Upper lobe of right lung (tissue), 1 donor: ENCODE measurements at places on chromosomes 11 and 22. TPM values are rescaled to one million over a fixed set of nuclear protein-coding genes. Genes with fewer than 3 reads are reported as not detected.

- DNase-seq = no peak
Measured at GRCh38 chr11:107928767-107929507, 689 bp downstream of the RAB39A start.

The GLYATL1 gene
- not detected for total RNA-seq

DNA sequence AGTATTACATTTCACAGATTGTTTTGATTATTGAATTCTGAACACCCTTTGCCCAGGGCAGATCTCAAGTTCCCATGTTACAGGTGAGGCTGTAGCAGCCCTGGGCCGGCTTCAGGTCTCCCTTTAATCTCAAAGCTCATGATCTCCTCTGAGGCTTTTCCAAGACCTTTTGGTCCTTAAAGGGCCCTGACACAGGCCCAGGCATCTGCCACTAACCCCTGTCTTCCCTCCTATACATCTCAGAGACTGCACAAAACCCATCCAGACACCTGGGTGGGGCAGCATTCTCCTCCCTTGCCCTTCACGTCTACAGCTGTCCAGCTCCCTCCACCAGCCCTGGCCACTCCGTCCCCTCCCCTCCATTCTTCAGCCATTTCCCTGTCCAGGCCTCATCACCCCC, 37.8 kb downstream of the PDE2A start:
- no peak for DNase-seq

The CHST1 gene
- 4.9 TPM for total RNA-seq

GRCh38 chr11:60211206-60211605, 28.3 kb upstream of the MS4A6A start:
- DNase-seq = no peak

The DEUP1 gene
- total RNA-seq = not detected

GRCh38 chr22:42817556-42817955, 39.5 kb downstream of the ARFGAP3 start:
- DNase-seq = no peak

GRCh38 chr11:18791207-18791968, at the start of gene PTPN5:
Gene PTPN5 (minus strand): TSS chr11:18791798. CDS start chr11:18771958, 19,840 bp downstream.
- no peak for DNase-seq

DNA sequence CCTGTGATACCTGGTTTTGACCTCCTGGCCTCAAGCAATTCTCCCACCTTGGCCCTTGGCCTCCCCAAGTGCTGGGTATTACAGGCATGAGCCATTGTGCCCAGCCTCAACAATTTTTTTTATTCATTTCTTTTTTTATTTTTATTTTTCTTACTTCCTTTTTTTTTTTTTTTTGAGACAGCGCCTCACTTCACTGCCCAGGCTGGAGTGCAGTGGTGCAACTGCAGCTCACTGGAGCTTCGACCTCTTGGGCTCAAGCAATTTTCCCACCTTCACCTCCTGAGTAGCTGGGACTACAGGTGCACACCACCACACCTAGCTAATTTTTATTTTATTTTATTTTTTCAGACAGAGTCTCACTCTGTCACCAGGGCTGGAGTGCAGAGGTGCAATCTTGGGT, 25.5 kb upstream of the CECR2 start:
- no peak for DNase-seq
